ENCODE measurements at places on chromosomes 1 and 21.

- DNase-seq: no peak
Measured at GRCh38 chr1:94793296-94793656, 26.9 kb upstream of the SLC44A3 start.

- no peak for DNase-seq
Measured at GRCh38 chr1:44565259-44565750, 109.0 kb downstream of the TMEM53 start.

- DNase-seq: no peak
Measured at GRCh38 chr1:194705123-194705854, 1518.9 kb upstream of the B3GALT2 start.

GRCh38 chr1:6370006-6370405 is 23.6 kb downstream of the ACOT7 start:
- DNase-seq: no peak

- no peak for DNase-seq
Measured at GRCh38 chr1:14039582-14040430, 339.8 kb downstream of the PRDM2 start.

DNA sequence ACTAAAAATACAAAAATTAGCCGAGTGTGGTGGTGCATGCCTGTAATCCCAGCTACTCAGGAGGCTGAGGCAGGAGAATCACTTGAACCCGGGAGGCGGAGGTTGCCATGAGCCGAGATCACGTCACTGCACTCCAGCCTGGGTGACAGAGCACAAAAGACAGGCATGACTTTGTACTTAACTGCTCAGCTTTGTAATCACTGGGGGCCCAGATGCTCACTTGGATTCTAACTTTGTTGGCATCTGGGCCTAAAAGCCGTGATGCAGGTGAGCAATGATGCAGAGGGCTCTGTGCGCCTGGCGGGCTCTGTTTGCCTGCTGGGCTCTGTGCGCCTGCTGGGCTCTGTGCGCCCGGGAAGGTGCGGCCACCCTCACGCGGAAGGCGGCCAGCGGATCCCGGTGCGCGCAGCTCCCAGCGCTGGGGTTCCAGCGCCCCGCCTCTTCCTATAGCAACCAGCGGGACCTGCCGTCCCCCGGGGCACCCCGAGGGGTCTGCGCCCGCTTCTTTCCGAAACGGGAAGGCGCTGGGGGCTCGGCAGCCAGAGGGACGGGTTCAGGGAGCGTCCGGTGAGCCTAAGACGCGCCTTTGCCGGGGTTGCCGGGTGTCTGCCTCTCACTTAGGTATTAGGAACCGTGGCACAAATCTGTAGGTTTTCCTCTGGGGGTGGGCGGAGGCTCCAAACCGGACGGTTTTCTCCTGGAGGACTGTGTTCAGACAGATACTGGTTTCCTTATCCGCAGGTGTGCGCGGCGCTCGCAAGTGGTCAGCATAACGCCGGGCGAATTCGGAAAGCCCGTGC is 31.7 kb downstream of the PRMT2 start:
- DNase-seq: peak; percentile 32

DNA sequence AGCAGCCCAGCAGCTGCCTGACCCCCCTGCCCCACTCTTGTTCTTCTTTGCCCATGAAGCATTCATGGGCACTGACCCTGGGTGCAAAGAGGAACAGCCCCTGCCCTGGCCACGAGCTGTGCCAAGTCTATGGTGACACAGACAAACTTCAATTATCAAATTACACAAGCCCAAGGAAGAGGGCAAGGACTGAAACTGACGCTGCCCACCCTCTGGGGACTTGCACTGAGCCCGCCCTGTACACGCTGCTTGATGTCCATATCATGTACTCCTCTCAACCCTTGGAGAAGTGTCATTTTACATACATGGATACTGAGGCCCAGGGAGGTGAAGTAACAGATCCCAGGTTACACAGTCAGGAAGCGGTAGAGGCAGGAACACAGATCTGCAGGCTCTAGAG is 32.1 kb downstream of the NKAIN1 start:
- no peak for DNase-seq

- DNase-seq: no peak
Measured at GRCh38 chr1:231011360-231011759, 28.7 kb downstream of the FAM89A start.

DNA sequence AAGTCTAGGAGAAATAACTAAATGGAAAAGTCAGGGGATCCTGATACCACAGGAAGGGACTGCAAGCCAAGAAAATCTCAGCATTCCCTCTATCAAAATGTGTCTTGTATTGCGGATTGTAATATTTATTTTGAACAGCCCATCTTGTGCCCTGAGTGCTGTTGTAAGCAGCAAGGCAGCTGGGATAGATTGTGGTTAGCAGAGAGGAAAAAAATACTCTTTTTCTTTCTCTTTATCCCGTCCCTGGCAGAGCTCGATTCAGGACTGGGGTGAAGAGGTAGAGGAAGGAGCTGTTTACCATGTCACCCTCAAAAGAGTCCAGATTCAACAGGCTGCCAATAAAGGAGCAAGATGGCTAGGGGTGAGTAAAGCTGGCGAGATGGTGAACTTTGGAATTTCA is 1.2 kb downstream of the RGL1 start:
- DNase-seq: no peak

DNA sequence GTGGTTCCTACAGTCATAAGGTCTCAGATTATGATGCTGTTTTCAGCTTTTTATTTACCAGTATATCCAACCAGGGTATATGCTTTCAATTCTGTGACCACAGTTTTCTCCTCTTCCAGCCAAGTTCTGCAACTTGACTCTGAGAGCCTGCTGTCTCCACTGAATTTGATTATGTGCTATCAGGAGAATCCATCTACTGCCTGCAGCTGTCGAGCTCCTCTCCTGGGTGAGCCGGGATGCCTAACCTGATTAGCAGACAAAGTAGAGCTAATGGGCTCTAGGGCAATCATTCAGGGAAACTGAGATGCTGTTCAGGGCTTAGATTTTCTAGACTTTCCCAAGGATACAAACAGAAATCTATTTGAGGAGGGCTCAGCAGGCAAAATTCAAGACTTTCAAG is 271.5 kb upstream of the BEND5 start:
- DNase-seq: no peak

DNA sequence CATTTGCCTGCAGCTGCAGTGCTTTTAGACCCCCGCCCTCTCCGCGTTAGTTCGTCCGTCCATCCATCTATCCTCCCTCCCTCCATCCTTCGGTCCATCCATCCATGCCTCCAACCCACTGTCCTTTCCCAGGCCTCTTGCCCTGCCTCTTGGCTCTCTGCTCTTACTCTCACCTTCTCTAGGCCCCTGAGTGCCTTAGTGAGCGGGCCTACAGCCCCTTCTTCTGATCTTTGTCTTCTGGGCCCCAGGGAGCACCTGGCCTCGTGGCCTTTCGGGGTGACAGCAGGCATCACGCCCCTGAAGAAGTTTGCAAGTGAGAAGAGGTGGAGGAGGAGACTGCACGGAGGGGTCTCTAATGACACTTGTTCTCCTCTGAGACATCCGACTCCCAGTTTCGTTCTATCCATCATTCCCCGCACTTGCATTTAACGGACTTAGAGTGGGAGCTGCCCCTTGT is 842 bp downstream of the ATXN7L2 start:
- no peak for DNase-seq

- peak; percentile 90 for DNase-seq
Measured at GRCh38 chr1:156892190-156893047, 1.1 kb upstream of the PEAR1 start.

- DNase-seq: no peak
Measured at GRCh38 chr1:61442544-61442943, 282.4 kb downstream of the TM2D1 start.

DNA sequence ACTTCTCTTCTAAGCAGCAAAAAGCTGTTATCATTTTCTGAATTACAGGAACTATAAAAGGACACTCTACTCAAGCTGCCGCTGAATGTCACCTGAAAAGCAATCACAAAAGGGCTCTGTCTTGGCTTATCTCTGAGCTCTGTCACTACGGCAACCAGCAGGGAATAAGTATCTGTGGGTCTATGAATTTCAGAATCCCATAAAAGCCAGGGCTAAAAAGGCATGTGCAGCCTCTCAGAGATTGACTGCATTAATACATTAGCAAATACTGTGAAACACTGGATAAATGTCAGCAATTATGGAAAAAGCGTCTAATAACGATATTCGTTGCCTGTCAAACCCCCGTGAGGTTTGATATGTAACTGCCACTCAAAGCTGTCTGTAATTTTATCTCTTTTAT is 210.2 kb upstream of the DMRTA2 start:
- DNase-seq: no peak

- DNase-seq: peak; percentile 33
Measured at GRCh38 chr1:15578921-15579682, 5.7 kb downstream of the AGMAT start.

GRCh38 chr1:32045772-32046171 is 27.0 kb upstream of the TMEM39B start:
- no peak for DNase-seq

All from activated T-cell treated with anti-CD3 and anti-CD28 coated beads, Interleukin-2, amount 50 U/mL, for 72 hours (primary cell).